ENCODE measurements at places on chromosomes 4 and X. TPM values are rescaled to one million over a fixed set of nuclear protein-coding genes. Genes with fewer than 3 reads are reported as not detected.

Gene STBD1
- total RNA-seq = 11.1 TPM

Gene DUSP21
- not detected for total RNA-seq

Gene USP17L26
- not detected for total RNA-seq

Gene KANTR
- 37.6 TPM for total RNA-seq

Gene RIBC1
- 0.44 TPM for total RNA-seq

Gene AMBN
- total RNA-seq = not detected

Gene ASMTL
- total RNA-seq = 46.5 TPM

Gene LUZP4
- total RNA-seq = not detected

Gene HSD17B13
- not detected for total RNA-seq

Gene RAB9B
- 4.8 TPM for total RNA-seq

Gene CXCL11
- not detected for total RNA-seq

Gene LIMCH1
- total RNA-seq = 91.2 TPM

Gene FAM114A1
- total RNA-seq = 111 TPM

Gene CNGA1
- 4.4 TPM for total RNA-seq

Gene MAGIX
- total RNA-seq = 1.7 TPM

Gene VEGFC
- total RNA-seq = 2.4 TPM

Gene XK
- total RNA-seq = under 0.01 TPM

Gene RXFP1
- total RNA-seq = not detected

Gene SAGE1
- total RNA-seq = not detected

Gene KIF4A
- not detected for total RNA-seq

Gene MGAT4D
- total RNA-seq = not detected

Gene MEPE
- not detected for total RNA-seq

Gene MAGEC2
- total RNA-seq = not detected

Gene MAGED4
- 1.9 TPM for total RNA-seq

Gene IL21
- total RNA-seq = not detected

Data from tibial nerve (tissue), 4 donors.